ENCODE measurements at places on chromosomes 7 and 10.

GRCh38 chr10:35574924-35575352 lies 30.2 kb upstream of the GJD4 start:
- no peak for DNase-seq

GRCh38 chr10:127197154-127197432 lies 702 bp upstream of the INSYN2A start:
- DNase-seq = no peak

- DNase-seq = no peak
Measured at GRCh38 chr10:99685597-99685967, 26.3 kb downstream of the ENTPD7 start.

DNA sequence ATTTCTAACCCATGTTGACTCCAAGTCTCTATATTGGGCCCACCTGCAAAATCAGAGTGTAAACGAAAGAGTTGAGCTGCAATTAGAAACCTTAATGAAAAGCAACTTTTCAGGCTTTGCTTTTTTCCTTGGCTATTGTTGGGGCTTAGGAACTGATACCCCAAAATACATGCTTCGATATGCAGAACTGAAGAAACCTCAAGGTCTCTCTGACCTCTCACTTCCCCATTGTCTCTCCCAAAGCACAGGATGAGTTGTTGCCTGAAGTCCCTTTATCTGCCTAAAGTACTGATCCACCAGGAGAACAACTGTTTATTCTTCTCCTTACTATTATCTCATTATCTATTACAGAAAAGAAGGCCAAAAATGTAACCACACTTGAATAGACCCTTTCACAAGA lies 666.0 kb upstream of the LRRTM3 start:
- no peak for DNase-seq

DNA sequence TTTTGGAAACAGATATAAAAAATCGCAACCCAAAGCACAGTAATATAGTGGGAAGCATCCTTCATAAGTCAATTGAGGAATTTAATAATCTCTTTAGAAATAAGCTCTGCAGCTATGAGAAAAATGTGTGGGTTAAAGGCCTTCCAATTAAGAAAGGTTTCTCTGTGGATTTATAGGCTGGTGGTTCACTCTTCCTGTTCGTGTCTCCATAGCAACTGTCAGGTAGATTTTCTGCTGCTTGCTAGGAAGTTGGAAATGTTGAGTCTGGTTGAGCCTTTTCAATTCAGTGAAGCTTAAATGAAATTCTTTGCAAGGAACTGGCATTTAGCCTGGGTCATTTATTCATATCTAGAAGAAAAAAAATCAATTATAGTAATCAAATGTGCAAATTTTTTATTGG lies 652.8 kb upstream of the CELF2 start:
- no peak for DNase-seq

DNA sequence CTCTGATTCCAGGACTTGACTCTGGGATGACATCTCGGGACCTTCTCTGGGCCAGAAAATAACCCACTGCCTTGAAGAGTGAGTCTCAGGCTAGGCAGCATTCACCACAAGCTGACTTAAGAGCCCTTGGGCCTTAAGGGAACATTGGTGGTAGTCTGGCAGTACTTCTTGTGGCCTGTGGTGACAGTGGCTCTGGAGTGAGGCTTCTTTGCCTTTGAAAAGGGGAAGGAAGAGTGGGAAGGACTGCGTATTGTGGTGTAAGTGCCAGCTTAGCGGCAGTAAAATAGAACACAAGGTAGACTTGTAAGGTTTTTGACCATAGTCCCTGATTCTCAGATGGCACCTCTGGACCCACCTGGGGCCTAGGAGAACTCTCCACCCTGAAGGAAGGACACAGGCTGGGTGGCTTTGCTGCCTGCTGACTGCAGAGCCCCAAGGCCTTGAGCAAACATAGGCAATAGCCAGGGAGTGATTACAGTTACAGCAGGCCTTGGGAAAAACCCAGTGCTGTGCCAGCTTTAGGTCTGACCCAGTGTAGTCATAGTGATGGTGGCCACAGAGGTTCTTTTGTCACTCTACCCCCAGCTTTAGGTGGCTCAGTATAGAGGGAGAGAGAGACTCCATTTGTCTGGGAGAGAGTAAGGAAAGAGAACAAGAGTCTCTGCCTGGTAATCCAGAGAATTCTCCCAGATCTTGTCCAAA lies 483.9 kb downstream of the SH2D4B start:
- DNase-seq = no peak

DNA sequence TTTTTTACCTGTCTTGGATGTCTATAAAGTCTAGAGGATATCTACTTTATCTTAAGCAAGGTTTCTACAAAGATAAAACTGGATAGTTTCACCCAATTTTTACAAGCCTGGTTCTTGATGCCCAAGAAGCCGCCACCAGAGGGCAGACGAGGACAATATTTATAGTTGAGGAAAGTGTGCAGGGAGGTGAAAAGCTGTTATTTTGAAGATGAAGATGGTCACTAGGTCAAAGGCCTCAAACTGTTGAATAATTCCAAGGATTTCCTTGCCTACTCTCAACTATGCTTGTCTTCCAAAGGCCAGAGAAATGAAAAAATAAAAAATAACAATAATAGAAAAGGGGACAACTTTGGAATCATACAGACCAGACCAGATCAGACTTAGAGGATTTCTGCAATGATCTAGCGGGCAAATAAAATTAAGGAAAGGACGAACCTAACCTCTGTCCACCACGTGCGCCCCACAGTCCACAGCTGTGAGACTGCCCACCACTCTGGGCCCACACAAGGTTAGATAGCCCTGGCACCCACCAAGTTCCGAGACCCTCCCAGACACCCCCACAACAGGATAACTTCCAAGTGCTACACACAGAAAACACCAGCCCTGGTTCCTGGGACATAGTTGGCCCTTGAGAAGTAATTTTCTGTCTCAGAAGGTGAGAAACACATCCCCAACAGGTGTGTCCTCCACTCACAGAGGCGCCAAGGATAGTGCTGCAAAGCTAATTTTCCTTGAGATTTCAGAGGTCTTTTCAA lies 2.8 kb downstream of the PKD1L1 start:
- DNase-seq = peak; percentile 38

- DNase-seq = no peak
Measured at GRCh38 chr7:85061456-85061855, 125.4 kb downstream of the SEMA3D start.

- DNase-seq = no peak
Measured at GRCh38 chr10:6951732-6952131, 371.7 kb upstream of the PRKCQ start.

- DNase-seq = no peak
Measured at GRCh38 chr10:118028619-118029018, 18.1 kb downstream of the RAB11FIP2 start.

DNA sequence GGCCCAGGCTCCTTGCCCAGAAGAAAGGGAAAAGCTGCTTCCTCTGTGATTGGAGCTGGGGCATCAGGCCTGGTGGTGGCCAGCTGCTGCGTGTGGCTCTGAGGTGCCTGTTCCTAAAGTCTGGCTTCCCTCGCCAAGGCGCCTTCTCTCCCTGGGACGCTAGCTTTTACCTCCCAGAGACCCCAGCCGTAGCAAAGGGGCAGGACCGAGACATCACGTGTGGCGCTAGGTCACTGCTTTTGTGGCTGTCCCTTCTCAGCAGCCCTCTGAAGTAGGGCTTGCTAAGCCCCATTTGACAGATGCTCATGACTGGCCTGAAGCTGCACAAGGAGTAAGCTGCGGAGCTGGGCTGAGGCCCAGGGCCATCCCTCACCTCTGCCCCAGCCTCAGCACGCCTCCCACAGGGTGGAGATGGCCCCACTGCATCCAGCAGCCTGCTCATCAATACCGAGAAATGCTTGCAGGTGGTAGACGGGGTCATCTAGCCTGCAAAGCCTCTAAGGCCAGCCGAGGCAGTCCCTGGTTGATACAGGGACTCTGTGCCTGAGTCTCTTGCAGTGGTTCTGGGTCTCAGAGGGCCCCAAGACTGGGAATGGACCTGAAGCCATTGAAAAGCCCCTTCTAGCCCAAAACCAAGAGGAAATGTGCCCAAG lies 171.2 kb downstream of the LCOR start:
- no peak for DNase-seq

GRCh38 chr10:27390681-27391080 lies 113.4 kb upstream of the RAB18 start:
- DNase-seq = no peak

GRCh38 chr10:8435186-8436055 lies 380.9 kb downstream of the GATA3 start:
- DNase-seq = no peak

GRCh38 chr7:134040988-134041387 lies 86.2 kb upstream of the LRGUK start:
- no peak for DNase-seq

DNA sequence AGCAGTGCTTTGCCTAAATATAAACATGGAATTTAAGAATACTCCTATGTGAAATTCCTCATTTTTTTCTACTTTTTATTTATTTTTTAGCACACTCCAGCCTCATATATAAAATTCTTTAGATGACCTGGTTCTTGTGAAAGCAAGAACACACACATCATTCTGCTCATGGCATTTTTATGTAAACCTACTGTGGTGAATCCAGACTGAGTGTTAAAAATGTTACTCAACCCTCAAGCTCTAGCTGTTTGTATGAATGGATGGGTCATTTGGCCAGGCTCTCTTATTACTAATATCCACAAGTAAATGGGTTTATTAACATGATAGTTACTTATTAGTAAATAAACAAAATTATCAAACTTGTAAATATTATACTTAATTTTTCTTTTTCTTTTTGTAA lies 551.7 kb upstream of the LRRN3 start:
- no peak for DNase-seq

- no peak for DNase-seq
Measured at GRCh38 chr7:116395141-116395791, 104.3 kb upstream of the CAV2 start.

DNA sequence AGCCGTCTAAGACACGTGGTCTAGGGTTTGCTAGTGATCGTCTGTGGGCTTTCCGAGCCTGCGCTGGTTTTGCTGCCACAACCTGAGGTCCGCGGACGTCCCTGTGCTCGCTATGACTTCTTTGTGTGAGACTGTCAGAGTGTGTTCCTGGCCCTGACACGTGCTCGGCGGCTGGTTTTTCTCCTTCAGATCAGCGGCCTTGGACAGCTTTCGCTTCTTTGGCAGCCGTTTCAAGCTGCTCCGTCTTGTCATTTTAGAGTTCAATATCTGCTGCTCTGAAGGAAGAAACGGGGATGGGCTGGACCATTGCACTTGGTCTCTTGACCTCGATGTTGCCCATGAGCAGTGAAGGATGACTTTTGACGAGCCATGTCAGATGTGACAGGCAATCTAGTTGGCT lies 147.3 kb downstream of the MGMT start:
- DNase-seq = no peak

GRCh38 chr7:50321487-50322067 lies 17.1 kb downstream of the IKZF1 start:
- DNase-seq = no peak

DNA sequence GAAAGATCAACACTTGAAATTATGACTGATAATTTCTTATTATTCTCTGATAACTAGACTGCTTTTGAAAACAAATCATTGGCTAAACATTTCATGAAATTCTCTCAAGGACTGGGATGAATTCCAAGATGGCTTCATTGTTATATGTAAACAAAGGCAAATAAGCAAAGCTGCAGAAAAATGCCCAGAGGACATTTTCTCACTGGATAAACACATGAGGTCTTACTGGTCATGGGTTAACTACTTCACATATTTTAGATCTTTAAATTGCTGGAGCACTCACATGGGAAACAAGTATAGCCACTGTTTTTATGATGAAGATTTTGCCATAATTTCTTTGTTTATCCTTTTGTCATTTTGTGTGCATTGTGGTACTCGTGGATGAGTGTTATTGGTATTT lies 239.1 kb downstream of the PHF14 start:
- no peak for DNase-seq

GRCh38 chr7:42492920-42493319 lies 255.9 kb upstream of the GLI3 start:
- DNase-seq = no peak

DNA sequence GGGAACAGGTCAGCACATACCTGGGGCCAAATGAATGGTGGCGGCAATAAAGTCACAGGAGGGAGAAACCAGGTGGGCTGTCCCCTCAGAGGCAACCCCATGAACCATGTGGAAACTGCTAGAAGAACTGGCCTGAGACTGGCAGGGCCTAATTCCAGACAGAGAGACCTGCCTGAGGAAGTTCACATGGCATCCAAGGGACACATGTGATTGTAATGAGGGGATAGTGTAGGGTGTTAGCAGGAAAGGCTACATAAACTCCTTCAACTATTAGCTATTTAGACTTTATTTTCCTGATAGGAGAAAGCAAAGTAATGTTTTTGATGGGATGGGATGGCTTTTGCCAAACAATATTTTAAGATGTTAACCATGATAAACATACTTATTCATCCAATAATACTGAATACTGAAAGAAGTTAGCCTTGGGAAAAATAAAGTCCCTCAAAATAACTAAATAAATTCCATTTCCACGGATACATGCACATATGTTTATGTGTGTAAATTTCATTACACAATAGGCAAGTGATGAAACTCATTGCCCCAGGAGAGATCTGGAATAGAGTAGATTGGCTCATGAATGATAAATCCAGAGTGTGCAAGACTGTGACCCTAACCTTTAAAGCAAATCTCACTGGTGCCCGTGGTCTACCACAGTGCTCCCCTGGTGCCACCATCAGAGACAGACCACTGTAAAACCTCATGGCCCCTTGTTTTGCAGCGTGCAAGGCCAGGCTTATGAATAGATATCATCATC lies 137.0 kb downstream of the NRF1 start:
- no peak for DNase-seq

- no peak for DNase-seq
Measured at GRCh38 chr10:5524641-5525560, at the start of gene CALML3. Gene CALML3 (plus strand): TSS chr10:5524961. CDS start chr10:5525086, 125 bp downstream.

- no peak for DNase-seq
Measured at GRCh38 chr10:88107296-88108097, 244.1 kb downstream of the PTEN start.

GRCh38 chr7:116316838-116317628 lies 106.7 kb downstream of the TES start:
- DNase-seq = no peak

All from activated naive CD8-positive, alpha-beta T cell treated with anti-CD3 and anti-CD28 coated beads, Interleukin-2, amount 50 U/mL, for 16 hours (primary cell).